GM12865 (cell line): ENCODE measurements at places on chromosomes 11 and 22.
A peak's percentile ranks its signal among the peaks of the same experiment; 100 is the strongest.

GRCh38 chr22:19664406-19664805 lies 49.9 kb upstream of the SEPTIN5 start:
- DNase-seq, result no peak

- no peak for DNase-seq
These were observed 47.0 kb upstream of the LINC01488 start for GRCh38 chr11:69434471-69434931.

- DNase-seq, result no peak
These were observed 8.1 kb upstream of the PLAAT3 start for GRCh38 chr11:63622323-63622722.

- DNase-seq, result no peak
These were observed 68.9 kb upstream of the KCNQ1OT1 start for GRCh38 chr11:2768471-2769408.

GRCh38 chr11:104259121-104259610 lies 95.2 kb upstream of the PDGFD start:
- no peak for DNase-seq

GRCh38 chr11:106999196-106999595 lies 19.1 kb downstream of the GUCY1A2 start:
- no peak for DNase-seq

DNA sequence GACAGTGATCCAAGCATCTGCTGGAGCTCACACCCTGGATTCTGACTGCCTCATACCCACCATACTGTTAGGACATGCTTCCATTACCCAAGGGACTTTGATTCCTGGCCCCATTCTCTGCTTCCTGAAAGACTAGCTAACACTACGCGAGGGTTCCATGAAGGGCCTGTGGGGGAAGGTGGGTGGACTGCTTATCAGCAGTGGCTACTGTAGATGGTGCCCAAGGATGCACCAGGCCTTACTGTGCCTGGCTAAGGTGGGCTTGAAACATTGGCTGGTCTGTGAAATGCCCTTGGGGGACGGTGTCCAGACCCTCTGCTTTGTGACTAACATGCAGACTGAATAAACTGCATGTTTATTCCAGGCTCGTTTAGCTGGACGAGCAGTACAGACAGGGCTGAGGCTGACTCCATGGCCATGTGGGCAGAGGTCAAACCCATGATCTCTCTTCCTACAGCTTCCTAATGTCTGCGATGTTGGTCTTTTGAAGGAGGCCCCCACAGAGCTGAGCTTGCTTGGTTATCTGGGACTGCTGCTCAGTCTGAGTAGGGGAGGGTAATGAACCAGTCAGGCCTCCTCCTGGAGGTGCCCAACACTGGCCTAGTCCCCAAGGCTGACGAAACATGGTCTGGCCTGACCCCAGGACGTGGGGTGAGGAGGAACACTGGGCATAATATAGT lies 48.3 kb upstream of the PHOX2A start:
- DNase-seq, result no peak

GRCh38 chr11:25988178-25988577 lies 343.8 kb upstream of the ANO3 start:
- no peak for DNase-seq

- DNase-seq, result no peak
These were observed 14.5 kb downstream of the MUC2 start for GRCh38 chr11:1088927-1089737.

DNA sequence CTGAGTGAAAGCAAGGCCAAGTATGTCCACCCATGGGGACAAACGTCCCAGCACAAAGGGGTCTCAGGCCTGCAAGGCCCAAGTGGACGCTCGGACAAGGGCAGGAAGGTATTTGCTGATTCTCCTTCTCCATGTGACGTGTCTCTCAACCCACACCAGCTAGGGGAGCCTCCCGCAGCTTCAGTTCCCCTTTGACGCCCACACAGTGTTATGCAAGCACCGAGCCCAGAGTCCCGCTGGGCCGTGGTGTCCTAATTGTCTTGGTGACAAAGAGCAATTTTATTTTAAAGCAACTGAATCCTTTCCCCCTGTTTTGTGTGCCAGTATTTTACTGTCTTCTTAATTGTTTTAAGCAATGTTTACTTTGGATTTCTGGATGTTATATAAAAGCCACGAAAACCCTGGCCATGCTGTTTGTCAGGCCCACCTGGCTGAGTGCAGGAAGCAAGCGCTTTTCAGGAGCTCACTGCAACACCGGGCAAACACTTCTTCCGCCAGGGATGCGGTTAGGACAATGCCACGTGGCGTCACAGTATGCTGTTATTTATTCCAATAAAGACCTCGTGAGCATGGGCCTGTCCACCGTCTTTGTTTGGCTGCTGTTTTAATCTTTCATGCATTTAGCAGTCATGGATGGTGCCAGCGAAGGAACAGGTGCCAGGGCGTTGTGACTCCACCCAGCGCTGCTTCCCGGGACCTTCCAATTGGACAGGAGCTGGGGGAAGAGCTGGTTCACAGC lies 8.2 kb upstream of the PARVG start:
- DNase-seq, result peak; percentile 67

GRCh38 chr22:48837341-48837935 lies 990.2 kb downstream of the BRD1 start:
- DNase-seq, result no peak

GRCh38 chr11:81036168-81036870 lies 1595.5 kb upstream of the TENM4 start:
- DNase-seq, result no peak

- no peak for DNase-seq
These were observed 75.4 kb downstream of the TRPC6 start for GRCh38 chr11:101508370-101508769.

- no peak for DNase-seq
These were observed 24.1 kb downstream of the SIK3 start for GRCh38 chr11:117074119-117074518.

- DNase-seq, result no peak
These were observed 54.0 kb downstream of the BDNF start for GRCh38 chr11:27646051-27646818.

- DNase-seq, result no peak
These were observed 439 bp downstream of the YAP1 start for GRCh38 chr11:102110761-102111010.
